Central memory CD4-positive, alpha-beta T cell (primary cell): ENCODE measurements at places on chromosomes 16 and 17.

DNA sequence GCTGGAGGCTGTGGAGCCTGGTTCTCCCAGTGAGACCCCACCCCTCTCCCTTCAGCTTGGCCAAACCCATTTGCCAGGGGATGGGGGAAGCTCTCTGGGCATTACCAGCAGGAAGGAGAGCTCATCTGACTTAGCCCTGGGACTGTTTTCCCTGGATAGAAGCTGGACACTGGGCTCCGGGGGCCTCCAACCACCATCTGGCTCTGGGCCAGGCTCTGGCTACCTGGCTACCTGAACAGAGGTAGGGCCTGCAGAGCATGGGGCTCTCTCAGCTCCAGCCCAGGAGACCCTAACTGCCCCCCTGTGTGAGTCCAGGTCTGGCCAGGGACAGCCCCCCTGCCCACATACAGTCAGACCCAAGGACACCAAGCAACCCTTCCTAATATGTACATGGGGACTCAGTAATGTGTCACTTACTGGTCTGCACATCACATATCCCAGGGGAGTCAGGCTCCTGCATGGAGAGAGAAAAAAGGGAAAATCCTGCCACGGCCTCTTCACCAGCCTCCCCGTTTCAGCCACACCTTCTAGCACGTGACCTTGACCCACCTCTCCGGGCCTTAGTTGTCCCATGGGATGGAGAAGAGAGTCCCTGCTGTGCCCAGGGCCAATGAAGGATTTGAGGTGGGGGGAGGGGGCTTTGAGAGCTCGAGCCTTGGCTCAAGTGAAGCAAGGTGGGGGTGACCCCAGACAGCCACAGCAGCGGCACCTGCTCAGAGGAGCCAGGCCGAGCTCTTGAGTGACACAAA lies 13.8 kb downstream of the CNGB1 start:
- no peak for DNase-seq

DNA sequence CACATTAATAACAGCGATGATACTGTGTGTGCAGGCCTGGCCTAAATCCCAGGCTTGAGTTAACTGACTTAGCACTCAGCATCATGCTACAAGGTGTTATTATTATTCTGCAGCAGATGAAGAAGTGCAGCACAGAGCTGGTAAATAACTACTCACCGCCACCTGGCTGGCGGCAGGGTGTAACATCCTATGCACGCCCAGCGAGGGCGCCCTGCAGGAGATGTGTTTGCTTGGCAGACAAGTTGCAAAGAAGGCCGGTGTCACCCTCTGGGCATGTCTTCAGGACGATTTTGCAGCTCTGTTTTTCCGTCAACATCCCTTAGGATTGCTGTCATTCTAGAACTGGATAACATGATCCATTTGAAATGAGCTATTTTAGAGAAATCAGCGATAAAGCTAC lies 30.1 kb downstream of the DNAH9 start:
- DNase-seq = no peak

- DNase-seq = peak; percentile 44
Measured at GRCh38 chr16:20849589-20850390, 43.5 kb downstream of the REXO5 start.

GRCh38 chr16:2518823-2519710 lies 1.1 kb upstream of the AMDHD2 start:
- no peak for DNase-seq

GRCh38 chr16:77116856-77117255 lies 74.1 kb upstream of the MON1B start:
- DNase-seq = no peak

GRCh38 chr16:11639925-11640899 lies 28.0 kb upstream of the SNN start:
- DNase-seq = no peak

- DNase-seq = peak; percentile 82
Measured at GRCh38 chr16:31700530-31701388, 172.8 kb upstream of the ZNF267 start.

DNA sequence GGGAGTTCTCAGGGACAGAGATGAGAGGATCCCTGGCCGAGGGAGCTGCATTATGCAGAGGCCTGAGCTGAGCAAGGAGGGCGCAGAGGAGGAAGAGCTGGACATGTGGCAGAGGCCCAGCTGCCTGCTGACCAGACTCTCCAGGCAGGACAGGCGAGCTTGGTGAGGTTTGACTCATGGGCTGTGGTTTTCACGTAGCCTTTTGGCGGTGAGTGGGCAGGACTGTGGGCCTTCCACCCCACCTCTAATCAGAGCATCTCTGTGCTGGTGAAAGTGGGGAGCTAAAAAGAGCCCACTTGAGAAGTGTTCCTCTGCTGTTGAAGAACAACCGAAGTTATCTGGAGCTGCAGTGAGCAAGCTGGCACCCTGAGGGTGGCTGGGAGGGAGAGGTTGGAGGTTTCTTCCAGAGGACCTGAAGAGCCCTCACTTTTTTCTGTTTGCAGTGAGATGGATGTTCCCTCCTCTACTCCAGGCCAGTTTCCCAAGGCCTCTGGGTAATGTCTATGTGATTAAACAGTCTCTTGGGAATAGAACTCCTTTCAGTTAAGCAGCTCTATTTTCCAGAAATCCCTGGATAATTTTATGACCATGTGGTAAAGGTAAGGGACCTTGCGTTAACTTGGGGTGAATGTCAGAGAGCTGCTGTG lies 11.9 kb downstream of the EPN2 start:
- no peak for DNase-seq

- DNase-seq = no peak
Measured at GRCh38 chr17:43768382-43768781, 9.8 kb upstream of the SOST start.

DNA sequence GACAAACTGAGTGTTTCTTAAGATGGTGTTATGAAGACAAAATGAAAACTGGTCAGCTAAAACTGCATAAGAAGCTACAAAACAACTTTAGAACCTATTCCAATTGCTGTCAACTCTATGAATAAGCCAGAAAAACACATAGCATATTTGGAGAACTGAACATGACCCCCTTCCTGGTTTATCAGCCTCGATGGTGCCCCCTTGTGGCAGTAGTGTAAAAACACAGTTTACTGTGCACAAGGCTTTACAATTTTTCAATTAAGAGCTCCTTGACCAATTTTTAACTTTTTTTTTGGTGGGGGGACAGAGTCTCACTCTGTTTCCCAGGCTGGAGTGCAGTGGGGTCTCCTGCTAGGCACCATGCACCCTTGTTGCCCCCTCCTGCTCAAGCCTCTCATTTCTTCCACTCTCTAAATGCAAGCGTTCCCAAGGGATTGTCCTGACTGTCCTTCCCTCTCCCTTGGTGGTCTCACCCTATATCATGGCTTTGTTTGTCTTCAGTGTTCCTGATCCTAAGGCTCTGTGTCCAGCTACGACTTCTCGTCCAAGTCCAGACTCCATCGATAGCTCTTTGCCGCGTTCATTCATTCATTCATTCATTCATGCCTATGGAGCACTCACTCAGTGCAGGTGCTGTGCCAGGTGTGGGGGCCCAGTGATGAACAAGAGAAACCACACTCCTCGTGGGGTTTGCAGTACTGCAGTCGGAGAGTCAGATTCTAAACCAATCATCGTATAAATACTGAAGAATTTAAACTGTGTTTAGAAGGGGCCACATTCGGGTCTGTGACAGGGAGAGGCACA lies 7.5 kb downstream of the EIF1 start:
- DNase-seq = peak; percentile 72

GRCh38 chr17:78777881-78778280 lies 4.2 kb downstream of the CYTH1 start:
- DNase-seq = no peak

GRCh38 chr17:76083536-76084182 lies 4.7 kb downstream of the ZACN start:
- no peak for DNase-seq

- no peak for DNase-seq
Measured at GRCh38 chr16:55301385-55302008, 22.5 kb upstream of the IRX6 start.

GRCh38 chr16:87921236-87921773 lies 15.0 kb downstream of the CA5A start:
- DNase-seq = no peak

DNA sequence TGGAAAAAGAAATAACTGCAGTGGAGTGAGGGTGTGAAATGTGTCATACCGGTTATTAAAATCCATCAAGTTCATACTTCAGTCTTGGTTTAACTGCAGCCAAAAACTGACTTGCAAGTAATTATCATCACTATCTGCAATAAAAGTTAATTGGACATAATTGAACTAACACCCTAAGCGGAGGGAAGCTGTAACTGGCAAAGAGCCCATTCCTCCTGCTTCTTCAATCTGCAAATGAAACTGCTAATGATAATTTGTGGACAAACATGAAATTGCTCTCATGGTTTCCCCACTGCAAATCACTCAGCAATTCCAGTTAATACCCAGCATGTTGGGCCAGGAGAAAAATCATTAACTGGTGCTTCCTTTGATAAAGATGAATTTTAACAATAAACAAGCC lies 46.5 kb downstream of the FAM222B start:
- no peak for DNase-seq

- no peak for DNase-seq
Measured at GRCh38 chr17:78903101-78903779, at the start of gene CEP295NL. Gene CEP295NL (minus strand): TSS chr17:78903201. CDS start chr17:78901828, 1,373 bp downstream.

- no peak for DNase-seq
Measured at GRCh38 chr16:51665436-51665998, 514.4 kb upstream of the SALL1 start.

- DNase-seq = no peak
Measured at GRCh38 chr16:54577651-54578128, 291.1 kb upstream of the IRX3 start.

- DNase-seq = no peak
Measured at GRCh38 chr16:12145918-12146317, 169.4 kb downstream of the SNX29 start.

GRCh38 chr16:15961571-15962090 lies 12.2 kb downstream of the ABCC1 start:
- no peak for DNase-seq

- no peak for DNase-seq
Measured at GRCh38 chr17:1091900-1092299, 87.9 kb downstream of the ABR start.

DNA sequence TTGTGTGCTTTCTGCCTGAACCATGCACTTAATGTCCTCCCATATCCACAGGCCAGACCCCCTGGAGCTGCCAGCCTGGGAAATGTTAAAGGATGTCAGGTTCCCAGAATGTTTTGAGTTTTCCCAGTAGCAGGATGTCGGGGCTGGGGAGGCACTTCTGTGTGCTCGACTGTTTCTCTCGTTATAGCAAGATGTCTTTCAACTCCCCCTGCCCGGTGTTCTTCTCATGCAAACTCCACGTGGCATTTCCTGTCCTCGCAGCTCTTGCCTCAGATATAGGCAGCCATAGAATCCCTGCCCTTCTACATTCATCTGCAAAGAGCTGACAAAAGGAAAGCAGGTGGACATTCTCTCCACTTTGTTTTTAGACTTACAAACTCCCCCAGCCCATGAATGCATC lies 457.2 kb upstream of the CDH11 start:
- no peak for DNase-seq

DNA sequence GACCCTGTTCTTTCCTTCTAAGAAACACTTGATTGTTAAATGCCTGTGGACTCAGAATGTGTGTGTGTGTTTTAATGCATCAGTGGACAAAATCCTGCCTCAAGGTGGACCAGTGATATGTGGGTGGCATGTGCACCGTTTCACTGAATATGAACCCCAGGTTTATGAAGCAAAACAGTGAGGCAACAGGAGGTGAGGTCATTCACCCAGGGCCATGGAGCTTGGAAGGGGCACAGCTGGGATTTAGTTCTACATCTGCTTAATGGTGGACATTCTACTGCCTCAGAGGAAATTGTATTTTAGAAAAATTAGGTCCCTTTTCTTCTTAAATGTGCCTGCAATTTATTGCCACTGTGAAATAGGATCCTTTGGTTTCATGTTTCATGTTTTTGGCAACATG lies 549.5 kb upstream of the EEF2KMT start:
- no peak for DNase-seq

GRCh38 chr17:33385133-33385532 lies 92.0 kb upstream of the ASIC2 start:
- no peak for DNase-seq

DNA sequence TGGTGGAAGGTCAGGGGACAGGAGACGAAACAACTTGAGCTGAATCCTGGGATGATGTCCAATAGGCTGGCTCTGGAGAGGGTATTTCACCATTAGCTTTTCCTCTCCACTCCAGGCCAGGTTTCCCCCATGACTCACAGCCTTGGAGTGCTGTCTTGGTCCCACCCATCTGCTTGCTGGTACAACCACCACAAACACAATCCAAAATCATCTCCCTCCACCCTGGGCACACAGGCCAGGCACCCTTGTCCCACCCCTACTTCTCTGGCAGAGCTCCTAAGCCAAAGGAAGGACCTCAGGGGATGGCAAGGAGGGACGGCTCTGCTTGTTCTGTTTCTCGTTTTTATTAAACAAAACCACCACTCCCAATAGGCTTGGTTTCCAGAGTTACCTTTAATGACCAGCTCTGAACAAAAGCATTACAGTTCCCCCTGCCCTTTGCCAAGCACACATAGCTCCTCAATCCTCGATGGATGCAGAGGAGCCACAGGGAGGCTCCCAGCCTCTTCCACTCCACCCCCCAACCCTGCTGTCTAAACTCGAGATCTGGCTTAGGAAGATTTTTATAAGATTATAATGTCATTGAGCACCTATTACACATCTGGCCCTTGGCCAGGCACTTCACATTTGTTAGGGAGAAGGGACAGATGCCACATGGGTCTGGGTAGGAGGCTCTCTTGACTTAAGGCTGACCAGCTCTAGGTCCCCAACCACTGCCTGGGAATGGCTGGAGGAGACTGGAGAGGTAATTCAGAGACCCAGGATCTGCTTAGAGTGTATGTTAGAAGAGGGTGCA lies 13.3 kb downstream of the CAVIN1 start:
- no peak for DNase-seq

DNA sequence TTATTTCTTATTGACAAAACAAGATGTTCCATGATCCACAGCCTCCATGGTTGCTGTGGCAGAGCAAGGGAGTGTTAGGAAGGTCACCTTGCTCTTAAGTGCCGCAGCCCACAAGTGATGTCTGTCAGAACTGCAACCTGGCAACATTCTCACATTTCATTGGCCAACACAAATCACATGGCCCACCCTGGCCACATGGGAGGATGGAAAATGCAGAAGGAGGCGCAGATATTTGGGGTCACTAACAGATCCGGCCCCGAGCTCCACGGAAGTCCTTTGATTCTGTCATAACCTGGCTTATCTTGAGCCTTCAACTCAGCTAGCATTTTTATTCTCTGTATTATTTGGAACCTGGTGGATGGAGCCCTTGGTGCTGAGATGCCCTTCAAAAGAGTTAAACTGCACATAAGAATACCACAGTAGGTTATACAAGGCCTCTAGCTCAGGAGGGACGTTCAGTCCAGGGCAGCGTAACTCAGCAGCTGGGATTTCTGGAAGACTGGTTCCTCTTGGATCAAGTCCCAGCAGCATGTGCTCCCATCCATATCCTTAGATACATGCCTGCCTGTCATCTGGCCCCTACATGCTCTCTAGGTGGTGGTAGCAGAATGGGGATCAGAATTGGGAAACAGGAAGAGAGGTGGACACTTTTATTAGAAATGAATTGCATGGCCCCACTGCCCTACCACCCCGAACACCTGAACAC lies 508.1 kb downstream of the HAPSTR1 start:
- DNase-seq = no peak

GRCh38 chr17:45225964-45226530 lies 4.4 kb downstream of the FMNL1 start:
- DNase-seq = peak; percentile 96
